ENCODE measurements at places on chromosomes 12 and 14. TPM values are rescaled to one million over a fixed set of nuclear protein-coding genes. Genes with fewer than 3 reads are reported as not detected.

DNA sequence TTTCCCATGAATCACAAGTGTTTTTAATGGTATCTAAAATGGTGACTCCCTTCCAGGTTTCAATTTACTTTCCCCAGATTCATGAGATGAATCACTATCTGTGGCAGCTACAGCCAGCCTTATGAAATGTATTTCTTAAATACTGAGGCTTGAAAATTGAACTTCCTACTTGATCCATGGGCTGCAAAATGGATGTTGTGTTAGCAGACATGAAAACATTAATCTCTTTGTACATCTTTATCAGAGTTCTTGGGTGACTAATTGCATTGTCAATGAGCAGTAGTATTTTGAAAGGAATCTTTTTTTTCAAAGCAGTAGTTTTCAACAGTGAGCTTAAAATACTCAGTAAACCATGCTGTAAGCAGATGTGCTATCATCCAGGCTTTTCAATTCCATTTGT, 250.8 kb downstream of the SLC6A15 start:
- no peaks in the 10 kb centered on the region for H3K27me3 ChIP-seq
- no peaks in the 10 kb centered on the region for H3K4me1 ChIP-seq
- no peak for DNase-seq
- no peak overlapping the region for H3K27ac ChIP-seq
- no peak overlapping the region for H3K4me3 ChIP-seq

DNA sequence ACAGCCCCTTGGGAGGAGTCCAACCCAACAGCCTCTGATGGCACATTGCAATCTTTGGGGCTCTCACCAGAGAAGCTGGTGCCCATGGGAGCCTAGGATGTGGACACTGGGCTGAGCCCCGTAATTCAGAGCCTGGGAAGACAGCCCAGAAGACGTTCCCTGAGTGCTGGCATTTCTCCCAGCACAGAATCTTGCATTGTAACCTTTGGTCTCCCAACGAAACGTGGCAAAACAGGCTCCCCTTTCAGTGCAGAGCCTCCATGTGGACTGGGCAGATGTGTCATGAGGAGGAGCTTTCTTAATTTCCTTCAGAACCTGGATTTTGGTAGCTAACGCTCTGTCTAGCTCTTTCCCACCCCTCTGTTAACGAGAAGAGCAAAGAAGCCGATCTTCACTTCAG, 26.3 kb downstream of the BATF start:
- peaks cover 43% of the 10 kb centered on the region for H3K4me1 ChIP-seq
- DNase-seq = no peak
- H3K27me3 ChIP-seq = no peaks in the 10 kb centered on the region
- H3K4me3 ChIP-seq = peak overlapping the region; percentile 4

GRCh38 chr14:50232276-50232642, 881 bp upstream of the SOS2 start:
- H3K36me3 ChIP-seq = no peaks in the 10 kb centered on the region
- peak overlapping the region; percentile 89 for H3K27ac ChIP-seq
- no peak for DNase-seq
- H3K4me3 ChIP-seq = peak overlapping the region; percentile 85

DNA sequence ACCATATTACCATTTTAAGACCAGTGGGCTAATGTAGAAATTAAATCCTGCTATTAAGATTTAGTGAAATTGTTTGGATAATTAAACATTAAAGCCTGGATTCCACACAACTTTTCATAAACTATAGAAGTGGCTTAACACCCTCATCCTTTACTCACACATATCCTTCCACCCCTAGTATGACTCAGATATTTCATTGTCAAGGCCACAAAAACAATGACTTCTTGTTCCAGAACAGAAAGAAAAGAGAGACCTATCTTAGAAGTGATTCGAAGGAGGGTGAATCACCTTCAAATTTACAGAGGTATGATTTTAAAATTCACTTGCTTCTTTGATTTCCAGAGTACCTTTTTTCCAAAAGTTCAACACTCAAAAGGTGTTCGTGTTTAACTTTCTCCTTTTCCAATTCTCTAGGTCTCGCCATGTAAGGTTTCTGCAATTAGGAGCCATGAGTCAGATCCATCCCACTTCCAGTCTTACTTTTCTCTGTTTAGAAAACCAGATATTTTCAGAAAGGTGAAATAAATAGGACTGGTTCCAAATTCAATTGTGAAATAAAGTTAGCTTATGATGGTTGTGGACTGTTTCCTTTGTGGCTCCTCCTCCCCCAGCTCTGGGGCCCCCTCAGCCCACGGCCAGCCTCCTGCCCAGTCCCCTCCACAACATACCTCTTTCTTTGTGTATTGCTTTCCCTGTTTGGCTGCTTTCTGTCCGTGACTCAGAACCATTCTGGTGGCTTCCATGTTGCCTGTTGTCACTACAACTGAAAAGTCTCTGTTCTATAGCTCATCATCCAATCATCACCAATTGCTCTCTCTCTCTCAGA, 24.6 kb upstream of the MGP start:
- peaks cover 6% of the 10 kb centered on the region for H3K4me1 ChIP-seq
- DNase-seq = no peak
- H3K27ac ChIP-seq = no peak overlapping the region
- peaks cover 18% of the 10 kb centered on the region for H3K36me3 ChIP-seq
- H3K4me3 ChIP-seq = no peak overlapping the region

DNA sequence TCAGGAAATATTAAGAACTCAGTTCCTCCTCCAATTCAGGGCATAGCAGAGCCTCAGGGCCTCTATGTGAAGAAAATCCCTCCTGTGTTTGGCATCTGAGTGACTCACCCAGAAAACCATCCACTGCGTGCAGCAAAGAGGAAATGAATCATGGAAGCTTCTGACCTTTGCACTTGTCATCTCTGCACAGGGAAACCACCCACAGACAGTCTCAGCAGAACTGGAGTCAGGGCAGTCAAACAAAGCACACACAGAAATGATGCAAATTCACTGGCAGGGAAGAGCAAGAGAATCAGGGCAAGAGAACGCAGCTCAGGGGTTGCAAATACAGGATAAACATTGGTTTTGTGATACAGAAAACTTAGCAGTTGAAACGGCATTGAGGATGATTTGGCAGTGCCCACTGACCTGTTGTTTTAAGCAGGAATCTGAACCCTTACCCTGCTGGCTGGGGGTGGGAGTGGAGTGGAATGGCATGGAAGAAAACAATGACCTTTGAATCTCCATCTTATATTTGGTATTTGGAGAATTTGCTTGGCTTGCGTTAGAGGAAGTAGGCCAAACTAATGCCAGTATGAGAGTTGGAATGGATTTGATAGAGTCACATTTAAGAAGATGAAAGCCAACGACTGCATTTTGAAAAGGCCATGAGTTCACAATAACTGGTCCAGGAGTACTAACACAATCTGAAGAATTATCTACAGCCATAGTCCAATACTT, 53.5 kb downstream of the PHLDA1 start:
- DNase-seq = peak; percentile 62
- H3K4me1 ChIP-seq = peaks cover 29% of the 10 kb centered on the region
- H3K4me3 ChIP-seq = peak overlapping the region; percentile 80
- H3K27me3 ChIP-seq = no peaks in the 10 kb centered on the region

DNA sequence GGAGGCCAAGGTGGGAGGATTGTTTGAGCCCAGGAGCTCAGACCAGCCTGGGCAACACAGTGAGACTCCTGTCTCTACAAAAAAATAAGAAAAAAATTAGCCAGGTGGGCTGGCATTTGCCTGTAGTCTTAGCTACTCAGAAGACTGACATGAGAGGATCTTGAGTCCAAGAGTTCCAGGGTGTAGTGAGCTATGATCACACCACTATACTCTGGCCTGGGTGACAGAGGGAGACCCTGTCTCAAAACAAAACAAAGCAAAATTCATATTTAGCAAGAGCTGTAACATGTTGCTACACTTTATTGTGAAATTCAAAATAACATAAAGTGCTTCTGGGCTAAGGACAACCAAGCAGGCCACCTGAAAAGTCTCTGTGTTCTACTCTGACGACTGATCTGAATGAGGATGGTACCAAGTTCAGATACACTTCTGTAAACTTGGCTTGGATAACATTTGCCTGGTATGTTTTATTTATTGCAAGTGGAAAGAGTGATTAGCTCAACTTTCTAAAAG, 11.6 kb upstream of the STRN3 start:
- H3K4me1 ChIP-seq = peaks cover 6% of the 10 kb centered on the region
- H3K27me3 ChIP-seq = no peaks in the 10 kb centered on the region
- peaks cover 4% of the 10 kb centered on the region for H3K36me3 ChIP-seq
- H3K27ac ChIP-seq = no peak overlapping the region
- no peak overlapping the region for H3K4me3 ChIP-seq

- peaks cover 7% of the 10 kb centered on the region for H3K4me1 ChIP-seq
- H3K4me3 ChIP-seq = no peak overlapping the region
- peaks cover 7% of the 10 kb centered on the region for H3K36me3 ChIP-seq
- H3K27me3 ChIP-seq = no peaks in the 10 kb centered on the region
- DNase-seq = peak; percentile 82
Measured at GRCh38 chr12:49043856-49044258, 16.7 kb downstream of the KMT2D start.

GRCh38 chr14:67557118-67557517, 24.0 kb downstream of the PLEKHH1 start:
- H3K27me3 ChIP-seq = peaks cover 20% of the 10 kb centered on the region
- H3K4me3 ChIP-seq = no peak overlapping the region
- DNase-seq = no peak
- H3K36me3 ChIP-seq = no peaks in the 10 kb centered on the region

- no peak for DNase-seq
- H3K36me3 ChIP-seq = no peaks in the 10 kb centered on the region
- H3K4me3 ChIP-seq = no peak overlapping the region
- no peaks in the 10 kb centered on the region for H3K4me1 ChIP-seq
- H3K27ac ChIP-seq = no peak overlapping the region
Measured at GRCh38 chr12:38502415-38502814, 185.8 kb downstream of the ALG10B start.

DNA sequence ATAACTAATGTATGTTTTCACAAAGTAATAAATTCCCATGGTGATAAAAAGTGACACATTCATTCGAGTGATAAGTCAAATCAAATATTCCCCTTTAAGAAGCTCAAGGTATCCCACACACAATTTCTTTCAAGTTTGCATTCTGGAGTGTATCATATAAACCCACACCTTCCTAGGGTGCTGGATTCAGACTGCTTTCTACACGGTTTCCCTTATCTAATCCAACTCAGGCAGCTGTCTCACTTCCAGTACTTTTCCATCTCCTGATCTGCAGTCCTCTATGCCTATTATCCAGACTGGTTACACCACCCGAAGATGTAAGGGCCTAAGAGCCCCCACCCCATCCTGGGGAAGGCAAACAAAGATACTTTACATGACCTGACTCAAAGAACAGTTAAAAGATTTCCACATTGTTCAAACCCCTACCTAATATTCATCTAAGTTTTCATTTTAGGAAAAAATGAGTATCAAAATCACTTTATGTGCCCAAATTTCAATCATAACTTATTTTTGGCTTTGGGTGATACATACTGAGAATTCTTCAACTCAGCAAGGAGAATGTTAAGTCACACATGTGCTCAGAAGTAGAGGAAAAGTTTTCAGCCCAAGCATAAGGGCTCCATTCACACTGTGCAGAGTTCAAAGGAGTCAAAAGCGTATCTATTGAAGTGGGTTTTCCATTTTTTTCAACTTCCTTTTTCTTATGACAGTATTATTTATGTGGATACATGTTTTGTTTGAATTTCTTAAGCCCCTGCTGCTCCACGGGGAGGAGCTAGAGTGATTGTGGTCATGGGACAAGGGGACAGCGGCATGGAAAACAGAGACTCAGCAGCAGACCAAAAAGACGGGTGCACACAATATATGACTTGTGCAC, 41.8 kb downstream of the CORO1C start:
- DNase-seq = no peak
- no peaks in the 10 kb centered on the region for H3K27me3 ChIP-seq
- no peaks in the 10 kb centered on the region for H3K36me3 ChIP-seq

DNA sequence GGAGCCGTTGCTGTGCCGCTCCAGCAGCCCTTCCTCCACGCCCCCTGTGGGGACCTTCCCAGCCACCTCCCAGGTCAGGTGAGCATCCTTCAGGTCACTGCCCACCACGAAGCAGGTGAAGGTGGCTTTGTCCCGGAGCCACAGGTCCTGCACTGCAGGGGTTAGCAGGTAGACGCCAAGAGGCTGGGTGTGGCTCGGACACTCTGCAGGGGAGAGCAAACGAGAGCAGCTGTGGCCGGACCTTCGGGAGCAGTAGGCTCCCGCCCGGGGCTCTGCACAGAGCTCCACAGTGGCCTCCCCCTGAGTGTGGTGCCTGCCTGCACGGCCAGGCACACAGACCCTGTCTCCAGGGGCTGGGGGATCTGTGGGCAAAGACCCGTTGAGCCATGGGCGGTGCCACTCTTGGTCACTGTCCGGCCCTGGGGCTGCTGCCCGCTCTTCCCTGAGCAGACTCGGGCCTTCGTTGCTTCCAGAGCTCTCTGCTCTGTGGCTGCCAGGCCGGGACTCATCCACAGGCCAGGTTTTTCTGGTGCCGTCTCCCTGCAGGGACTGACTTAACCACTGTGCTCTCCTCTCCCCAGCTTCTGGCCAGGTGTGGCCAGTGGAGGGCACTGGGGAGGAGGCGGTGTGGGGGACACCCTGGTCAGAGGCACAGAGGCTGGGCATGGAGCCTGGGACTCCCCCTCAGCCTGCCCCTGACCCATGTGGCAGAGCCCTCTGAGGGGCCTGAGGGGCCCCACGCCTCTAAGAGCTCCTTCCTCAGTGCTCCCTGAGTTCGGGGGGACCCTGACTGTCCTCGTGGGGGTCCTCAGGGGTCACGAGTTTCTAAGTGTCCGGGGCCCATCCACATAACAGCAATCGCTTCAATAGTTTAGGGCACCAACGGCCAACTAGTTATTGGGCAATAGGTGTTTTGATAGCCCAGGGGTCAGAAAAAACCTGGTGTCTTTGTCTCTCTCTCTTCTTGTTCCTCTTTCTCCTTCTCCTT, 314.9 kb downstream of the TMEM121 start:
- no peak overlapping the region for H3K27ac ChIP-seq
- H3K4me3 ChIP-seq = no peak overlapping the region
- no peaks in the 10 kb centered on the region for H3K36me3 ChIP-seq
- H3K4me1 ChIP-seq = peaks cover 2% of the 10 kb centered on the region

DNA sequence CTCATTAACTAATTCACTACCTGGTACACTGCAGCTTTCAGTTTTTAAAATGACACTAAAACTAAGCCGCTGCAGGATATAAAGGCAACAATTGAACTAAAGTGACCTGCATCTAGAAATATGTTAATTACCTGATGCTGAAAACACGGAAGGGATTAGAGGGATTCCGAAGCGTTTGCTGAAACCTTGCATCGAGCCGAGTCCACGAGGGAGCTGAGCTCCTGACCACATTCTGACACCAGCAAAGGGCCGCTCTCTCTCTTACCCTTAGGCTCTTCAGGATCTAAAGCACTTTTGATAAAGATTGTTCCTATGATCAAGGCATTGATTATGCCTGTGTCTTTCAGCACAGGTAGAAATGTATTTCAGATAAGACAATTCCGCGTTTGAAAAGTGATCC, 59.5 kb upstream of the CDKN3 start:
- no peaks in the 10 kb centered on the region for H3K4me1 ChIP-seq
- peaks cover 41% of the 10 kb centered on the region for H3K27me3 ChIP-seq
- no peak overlapping the region for H3K4me3 ChIP-seq
- no peak for DNase-seq
- no peak overlapping the region for H3K27ac ChIP-seq
- no peaks in the 10 kb centered on the region for H3K36me3 ChIP-seq

GRCh38 chr14:91129261-91129660, 15.4 kb downstream of the DGLUCY start:
- H3K4me1 ChIP-seq = peaks cover 18% of the 10 kb centered on the region
- H3K36me3 ChIP-seq = peaks cover 5% of the 10 kb centered on the region
- no peak overlapping the region for H3K4me3 ChIP-seq
- DNase-seq = no peak
- H3K27ac ChIP-seq = no peak overlapping the region

GRCh38 chr14:92670643-92671366, 77.6 kb downstream of the LGMN start:
- H3K4me3 ChIP-seq = peak overlapping the region; percentile 39
- H3K27ac ChIP-seq = peak overlapping the region; percentile 91
- no peaks in the 10 kb centered on the region for H3K36me3 ChIP-seq

The ANO2 gene
- total RNA-seq = not detected

The ACTR10 gene
- 38.0 TPM for total RNA-seq

The GARIN6 gene
- total RNA-seq = not detected

All from T-helper 17 cell (primary cell).